GOT3 (cell line): ENCODE measurements at places on chromosomes 1 and 21.

DNA sequence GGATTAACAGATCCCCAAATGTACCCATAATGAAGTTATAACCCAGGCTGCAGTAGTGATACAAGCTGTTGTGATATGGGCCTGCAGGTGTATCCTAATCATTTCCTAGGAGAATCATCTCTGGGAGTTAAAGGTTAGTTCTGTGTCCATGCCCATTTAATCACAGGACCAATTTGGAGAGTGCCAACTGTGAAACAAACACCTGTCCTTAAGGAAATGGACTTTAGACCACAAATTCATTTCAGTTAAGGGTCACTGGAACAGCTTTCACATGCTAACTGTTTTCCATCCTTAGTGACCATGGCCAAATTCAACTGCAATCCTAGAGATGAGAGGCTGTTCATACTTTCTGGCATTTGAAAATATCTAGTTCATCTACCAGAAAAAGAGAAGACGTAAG lies 160.9 kb downstream of the GPATCH2 start:
- no peak for DNase-seq

- no peak for DNase-seq
These were observed 20.4 kb upstream of the COL9A2 start for GRCh38 chr1:40337443-40337842.

DNA sequence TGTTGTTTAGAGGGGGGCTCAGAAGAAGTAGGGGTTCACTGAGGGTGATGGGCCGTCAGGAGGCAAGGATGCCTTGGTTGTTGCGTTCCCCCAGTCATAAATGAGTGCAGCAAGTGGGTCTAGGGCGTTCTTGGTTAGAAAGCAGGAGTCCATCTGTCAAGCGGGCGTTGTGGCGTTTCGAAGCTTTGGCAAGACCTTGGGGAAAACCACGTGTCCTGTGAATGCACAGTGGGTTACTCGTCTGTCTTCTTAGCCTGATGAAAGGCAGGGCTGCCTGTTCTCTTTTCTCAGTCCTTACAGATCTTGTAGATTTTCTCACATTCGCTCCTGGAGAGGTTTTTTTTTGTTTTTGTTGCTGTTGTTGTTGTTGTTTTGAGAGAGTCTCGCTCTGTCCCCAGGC lies 6.3 kb upstream of the ZNF496 start:
- no peak for DNase-seq

DNA sequence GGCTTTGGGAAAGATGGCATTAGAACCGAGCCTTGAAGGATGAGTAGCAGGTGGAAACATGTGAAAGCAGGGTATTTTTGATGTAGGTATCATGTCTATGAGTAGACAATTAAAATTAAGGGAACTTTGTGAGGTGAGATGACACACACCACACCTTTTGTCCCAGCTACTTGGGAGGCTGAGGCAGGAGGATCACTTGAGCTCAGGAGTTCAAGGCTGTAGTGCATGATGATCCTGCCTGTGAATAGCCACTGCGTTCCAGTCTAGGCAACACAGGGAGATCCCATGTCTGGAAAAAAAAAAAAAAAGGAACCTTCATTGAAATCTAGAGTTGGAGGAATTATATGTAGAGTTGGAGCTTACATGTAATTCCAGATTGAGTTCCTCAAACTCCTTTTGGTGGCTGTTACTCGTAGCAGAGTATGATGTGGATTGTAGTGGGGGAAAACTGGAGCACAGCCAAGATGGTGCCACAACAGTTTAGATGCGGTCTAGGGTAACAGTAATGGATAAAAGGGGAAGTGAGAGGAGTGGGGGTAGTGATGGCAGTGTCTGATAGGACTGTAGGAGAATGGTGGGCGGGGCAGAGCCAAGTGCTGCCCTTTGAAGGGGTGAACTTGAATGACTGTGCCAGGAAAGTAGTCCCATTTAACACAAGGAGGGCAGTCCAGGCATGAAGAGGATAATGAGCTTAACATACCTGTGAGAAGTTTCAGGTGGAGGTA lies 17.4 kb downstream of the AK4 start:
- DNase-seq, result no peak

- no peak for DNase-seq
These were observed 9.4 kb downstream of the ADAMTS1 start for GRCh38 chr21:26835714-26836265.

GRCh38 chr1:91166106-91166712 lies 144.4 kb upstream of the ZNF644 start:
- no peak for DNase-seq

GRCh38 chr1:61504852-61505390 lies 220.0 kb downstream of the TM2D1 start:
- DNase-seq, result no peak

DNA sequence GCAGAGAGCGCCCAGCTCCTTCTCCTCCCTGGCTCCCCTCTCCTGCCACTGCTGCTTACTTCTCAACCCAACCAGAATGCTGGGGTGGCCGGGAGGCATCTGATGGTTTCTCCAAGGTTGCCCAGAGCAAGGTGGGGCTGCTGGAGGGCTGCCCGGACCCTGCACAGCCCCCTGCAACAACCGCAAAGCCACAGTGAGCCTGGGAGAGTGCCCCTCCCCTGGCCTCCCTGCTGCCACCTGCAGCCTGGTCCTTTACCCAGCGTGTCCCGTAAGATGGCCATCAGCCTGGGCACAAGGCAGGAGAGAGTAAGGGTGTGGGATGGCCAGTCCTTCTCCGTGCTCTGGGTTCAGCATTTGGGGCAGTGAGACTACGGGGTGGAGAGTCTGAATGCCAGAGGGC lies 17.0 kb downstream of the MX2 start:
- DNase-seq, result no peak

GRCh38 chr1:21586222-21586621 lies 77.0 kb downstream of the ALPL start:
- DNase-seq, result no peak

- DNase-seq, result no peak
These were observed 7.4 kb downstream of the CFAP410 start for GRCh38 chr21:44331650-44332307.

DNA sequence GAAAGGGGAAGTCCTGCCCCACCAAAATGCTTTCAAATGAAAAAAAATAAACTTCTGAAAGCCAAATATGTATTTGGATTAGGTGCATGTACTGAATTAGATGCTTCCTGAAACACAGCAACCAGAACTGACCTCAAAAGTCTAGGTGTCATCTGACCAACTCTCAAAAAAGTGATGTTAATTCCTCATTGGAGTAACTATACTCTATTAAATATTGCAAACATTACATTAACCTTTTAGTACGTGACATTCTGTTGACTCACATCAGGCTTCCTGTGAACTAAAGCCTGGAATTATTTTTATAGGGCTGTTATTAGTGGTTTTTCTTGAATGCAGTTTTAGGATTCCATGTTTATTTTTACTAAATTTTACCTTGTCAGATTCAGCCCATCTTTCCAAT lies 73.5 kb downstream of the ASTN1 start:
- DNase-seq, result no peak

DNA sequence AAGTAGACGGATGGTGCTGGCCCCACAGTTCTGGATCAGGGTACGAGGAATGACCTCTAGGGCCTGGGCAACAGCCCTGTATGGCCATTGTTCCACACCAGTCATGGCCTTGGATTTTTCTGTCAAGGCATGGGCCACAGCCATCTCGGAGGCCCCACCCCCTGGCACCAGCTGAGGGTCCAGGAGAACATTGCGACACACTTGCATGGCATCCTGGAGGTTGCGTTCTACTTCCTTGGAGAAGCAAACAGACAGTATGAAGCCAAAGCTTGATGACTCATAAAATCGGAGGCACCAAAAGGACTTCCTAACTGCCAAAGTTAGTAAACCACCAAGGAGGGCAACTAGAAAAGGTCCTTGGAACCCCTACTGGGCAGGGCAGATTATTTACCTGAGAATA lies 11.9 kb upstream of the VHLL start:
- DNase-seq, result no peak

- no peak for DNase-seq
These were observed 16.7 kb upstream of the PRDM15 start for GRCh38 chr21:41895643-41896493.

DNA sequence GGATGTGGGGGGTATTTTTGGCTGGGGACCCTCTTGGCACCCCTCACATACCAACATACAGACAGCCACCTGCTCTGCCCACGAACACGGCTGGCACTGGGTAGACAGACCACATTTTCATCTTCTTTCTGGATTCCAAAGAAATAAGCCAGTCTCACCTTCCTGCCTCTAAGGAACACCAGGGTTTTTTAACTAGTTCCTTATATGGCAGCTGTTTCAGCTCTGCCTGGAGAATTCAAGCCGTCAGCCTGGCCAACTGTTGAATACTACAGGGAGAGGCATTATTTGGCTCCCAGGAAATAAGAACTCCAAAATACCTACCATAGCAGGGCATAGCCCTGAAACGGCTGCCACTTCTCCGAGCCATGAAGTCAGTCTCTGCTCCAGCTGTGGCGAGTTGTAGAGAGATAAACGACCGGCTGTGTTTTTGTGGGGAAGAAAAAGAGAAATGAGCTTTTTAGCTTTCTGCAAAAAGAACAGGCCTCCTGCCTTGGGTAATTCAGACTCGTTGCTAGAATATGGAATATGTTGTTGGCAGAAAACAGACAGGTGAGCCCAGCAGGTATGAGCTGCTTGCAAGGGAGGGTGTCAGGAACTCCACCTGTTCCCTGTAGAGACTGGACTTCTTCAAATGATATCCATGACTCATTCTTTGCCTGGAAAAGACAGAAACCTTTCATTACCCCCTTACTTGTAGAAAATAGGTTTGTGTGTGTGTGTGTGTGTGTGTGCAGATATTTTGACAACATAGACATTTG lies 51.8 kb downstream of the MT1HL1 start:
- no peak for DNase-seq
